GM12892 (cell line): ENCODE measurements at places on chromosomes 1 and 21.

DNA sequence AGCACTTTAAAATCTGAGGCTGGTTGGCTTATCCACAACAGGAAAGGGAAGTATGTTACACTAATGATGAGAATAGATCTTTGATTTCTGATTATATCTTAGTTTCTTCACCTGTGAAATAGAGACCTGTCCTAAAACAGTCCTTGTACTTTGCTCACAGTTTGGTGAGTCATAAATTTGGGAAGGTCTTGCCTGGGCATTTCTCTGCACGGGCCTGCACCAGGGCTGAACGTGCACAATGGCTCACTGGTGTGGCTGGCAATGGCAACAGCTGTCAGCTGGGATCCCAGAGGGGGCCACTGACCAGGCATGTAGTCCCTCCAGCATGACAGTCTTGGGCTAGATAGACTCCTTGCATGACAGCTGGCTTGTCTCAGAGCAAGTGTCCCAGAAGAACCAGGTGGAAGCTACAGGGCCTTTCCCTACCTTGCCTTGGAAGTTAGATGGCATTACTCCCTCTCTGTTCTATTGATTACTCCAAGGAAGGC, 367.4 kb downstream of the DISC1 start:
- no peak for DNase-seq

GRCh38 chr1:97271916-97272788, 550.6 kb downstream of the PTBP2 start:
- no peak for DNase-seq

GRCh38 chr1:82387012-82387366, 586.3 kb downstream of the ADGRL2 start:
- DNase-seq, result no peak

GRCh38 chr1:165257969-165258459, 98.5 kb downstream of the LMX1A start:
- peak; percentile 26 for DNase-seq

- DNase-seq, result no peak
These were observed 1.6 kb downstream of the KIF17 start for GRCh38 chr1:20716232-20716631.

GRCh38 chr1:235093696-235094592, 34.7 kb downstream of the TOMM20 start:
- peak; percentile 73 for DNase-seq
